ENCODE measurements at places on chromosomes 16 and 17.

DNA sequence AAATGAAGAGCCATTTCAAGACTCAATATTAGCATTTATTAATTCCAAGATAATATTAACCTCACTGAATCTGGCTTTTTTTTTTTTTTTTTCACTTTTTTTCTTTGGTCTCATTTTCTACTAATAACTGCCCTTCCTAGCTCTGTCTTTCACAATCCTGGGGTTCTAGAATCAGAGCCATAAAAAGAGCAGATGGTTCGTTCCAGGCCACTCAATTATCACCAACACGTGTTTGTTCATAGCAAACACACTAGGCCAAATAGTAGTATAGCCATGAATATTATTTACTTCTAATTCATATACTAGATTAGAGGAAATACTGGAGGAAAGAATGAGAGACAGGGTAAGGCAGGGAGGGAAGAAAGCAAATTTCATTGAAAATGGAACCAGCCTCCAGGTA, 39.8 kb downstream of the TEX2 start:
- DNase-seq, result no peak

GRCh38 chr17:76558198-76559095, 18.6 kb downstream of the PRCD start:
- no peak for DNase-seq

GRCh38 chr16:17377360-17378324, 93.1 kb downstream of the XYLT1 start:
- DNase-seq, result no peak

- no peak for DNase-seq
Measured at GRCh38 chr17:79466562-79467350, 144.1 kb downstream of the RBFOX3 start.

- no peak for DNase-seq
Measured at GRCh38 chr16:3173892-3174617, 13.9 kb upstream of the OR1F1 start.

DNA sequence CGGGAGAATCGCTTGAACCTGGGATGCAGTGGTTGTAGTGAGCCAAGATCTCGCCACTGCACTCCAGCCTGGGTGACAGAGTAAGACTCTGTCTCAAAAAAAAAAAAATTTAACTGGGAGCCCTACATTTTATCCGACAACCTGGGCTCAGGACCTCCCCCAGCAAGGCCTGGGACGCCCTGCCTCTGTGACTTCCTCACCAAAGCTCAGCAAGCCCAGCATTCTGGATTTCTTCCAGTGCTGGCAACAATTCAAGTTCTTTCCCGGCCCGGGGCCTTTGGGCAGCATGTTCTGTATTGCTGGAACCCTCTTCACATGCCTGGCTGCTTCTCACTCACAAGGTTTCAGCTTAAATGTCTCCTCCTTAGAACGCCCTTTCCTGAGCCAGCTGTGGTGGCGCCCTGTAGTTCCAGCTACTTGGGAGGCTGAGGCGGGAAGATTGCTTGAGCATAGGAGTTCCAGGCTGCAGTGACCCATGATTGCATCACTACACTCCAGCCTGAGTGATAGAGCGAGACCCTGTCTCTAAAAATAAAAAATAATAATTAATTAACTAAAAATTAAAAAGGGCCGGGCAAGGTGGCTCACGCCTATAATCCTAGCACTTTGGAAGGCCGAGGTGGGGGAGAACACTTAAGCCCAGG, 15.9 kb upstream of the MEIOB start:
- DNase-seq, result no peak

DNA sequence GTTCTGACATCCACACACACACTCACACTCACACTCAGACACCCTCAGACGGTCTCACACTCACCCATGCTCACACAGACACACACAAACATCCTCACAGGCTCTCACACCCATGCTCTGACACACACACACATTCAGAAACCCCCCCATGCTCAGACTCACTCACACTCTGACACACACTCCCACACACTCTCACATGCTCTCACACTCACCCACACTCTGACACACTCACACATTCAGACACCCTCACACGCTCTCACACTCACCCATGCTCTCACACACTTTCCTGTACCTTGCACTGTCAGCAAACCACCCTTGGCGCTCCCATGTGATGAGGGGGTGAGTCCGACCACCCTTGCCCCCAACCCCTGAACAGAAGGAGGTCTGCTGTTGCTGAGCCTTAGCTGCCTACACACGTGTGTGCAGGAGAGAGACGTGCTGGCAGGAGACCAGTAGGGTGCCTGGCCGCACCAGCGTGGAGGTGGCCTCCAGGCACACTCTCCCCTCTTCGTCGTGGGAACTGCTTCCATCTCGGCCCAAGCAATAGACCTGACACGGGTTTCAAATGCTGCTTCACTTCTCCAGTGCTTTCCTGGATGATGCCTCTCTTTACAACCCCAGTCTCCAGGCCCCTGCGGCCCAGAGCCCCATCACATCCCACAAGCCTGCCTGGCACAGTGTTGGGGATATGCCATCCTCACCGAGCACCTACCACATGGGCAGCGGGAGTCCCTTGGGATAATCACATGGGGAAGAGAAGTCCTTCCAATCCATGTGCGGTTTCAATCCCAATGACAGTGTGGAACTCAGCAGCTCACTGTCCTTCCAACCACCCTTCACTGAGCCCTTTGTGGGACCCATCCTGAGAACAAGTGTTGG, 267.8 kb upstream of the FOXF1 start:
- no peak for DNase-seq

- DNase-seq, result no peak
Measured at GRCh38 chr16:57131351-57131970, 39.1 kb downstream of the CPNE2 start.

DNA sequence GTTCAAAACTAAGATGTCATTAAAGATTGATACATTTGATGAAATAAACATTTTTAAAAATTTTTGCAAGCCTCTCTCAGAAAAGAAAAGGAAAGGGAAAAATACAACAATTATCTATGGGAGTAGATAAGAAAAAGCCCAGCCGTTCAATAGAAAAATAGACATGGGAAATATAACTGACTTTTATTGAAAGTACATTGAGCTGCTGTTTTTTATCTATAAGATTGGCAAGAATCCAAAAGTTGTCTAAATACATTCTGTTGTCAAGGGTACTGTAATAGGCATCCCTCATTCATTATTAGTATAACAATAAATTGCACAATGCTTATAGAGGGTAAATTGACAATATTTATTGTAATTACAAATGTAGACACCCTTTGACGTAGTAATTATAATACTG, 38.4 kb upstream of the IRX6 start:
- no peak for DNase-seq

DNA sequence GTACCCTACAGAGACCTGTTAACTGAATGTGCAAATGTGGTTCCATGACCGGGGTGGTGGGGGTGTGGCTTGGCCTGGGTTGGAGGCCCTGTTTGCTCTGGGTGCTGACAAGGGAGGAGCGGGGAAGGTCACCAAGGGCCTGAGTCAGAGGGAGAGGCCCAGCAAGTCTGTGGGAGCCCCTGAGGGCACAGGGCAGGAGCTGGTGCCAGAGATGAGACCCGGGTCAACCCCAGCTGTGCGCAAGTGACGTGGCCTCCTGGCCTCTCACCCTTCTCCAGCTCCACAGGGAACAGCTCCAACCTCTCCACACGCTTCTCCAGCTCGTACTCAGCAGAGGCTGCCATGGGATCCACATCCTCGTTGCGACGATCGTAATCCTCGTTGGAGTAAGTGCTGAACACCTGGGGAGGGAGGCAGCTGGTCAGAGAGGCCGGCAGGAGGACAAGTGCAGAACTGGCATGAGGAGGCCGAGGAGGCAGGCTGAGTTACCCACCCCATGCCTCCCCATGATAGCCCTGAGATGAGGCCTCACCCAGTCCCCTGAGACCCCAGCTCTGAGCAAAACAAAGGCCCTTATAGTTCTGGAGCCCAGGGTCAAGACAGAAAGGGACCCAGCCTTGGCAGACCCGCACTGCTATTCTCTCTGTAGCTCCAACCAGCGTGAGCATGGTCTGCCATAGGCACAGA, 5.5 kb downstream of the PPP1R9B start:
- DNase-seq, result no peak

DNA sequence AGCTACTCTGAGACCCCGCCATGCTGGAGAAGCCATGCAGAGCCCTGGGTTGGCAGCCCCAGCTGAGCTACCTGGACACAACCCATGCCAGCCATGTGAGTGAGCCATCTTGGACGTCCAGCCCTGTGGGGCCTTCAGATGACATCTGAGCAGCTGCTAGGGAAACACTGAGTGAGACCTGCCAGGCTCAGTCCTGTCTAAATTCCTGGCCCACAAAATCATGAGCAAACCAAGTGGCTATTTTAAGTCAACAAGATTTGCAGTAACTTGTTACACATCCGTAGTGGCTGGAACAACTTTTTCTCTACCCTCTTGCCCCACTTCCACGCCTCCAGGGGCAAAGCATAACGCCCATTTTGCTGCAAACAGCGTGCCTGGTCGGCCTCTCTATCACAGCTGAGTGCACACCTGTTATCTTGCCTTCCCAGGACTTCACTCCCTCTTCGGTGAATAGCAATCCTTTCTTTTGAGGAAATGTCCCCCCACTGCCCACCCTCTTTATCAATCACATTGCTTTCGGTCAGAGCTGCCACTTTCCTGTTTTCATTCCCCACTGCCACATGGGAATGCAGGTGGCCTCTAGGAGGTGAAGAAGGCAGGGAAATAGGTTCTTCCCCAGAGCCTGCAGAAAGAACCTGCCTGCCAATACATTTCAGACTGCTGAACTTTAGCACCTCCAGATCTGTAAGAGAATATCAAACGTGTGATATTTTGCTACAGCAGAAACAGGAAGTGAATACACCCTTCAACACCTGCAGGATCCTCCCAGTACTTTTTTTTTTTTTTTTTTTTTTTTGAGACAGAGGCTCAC, 7.4 kb upstream of the SCIMP start:
- DNase-seq, result no peak

GRCh38 chr16:89765292-89765830, 44.0 kb downstream of the ZNF276 start:
- no peak for DNase-seq

DNA sequence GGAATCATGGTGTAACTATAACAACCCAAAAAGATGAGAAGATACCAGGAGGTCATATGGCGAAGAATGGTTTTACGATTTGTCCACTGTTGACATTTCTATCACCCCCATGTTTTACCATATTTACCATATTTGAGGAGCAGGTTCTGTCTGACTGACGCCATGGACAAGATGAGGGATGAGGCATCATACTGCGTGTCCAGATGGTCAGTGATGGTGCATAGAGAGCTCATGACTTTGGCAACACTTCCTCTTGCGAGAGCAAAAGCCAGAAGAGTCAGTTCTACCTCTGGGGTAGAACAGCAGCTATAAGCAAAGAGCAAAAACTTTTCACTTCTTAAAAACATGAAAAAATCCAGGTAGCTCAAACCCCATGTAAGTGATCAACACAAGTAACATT, 38.3 kb downstream of the ZZEF1 start:
- no peak for DNase-seq

GRCh38 chr16:67842509-67843342, 606 bp downstream of the THAP11 start:
- DNase-seq, result peak; percentile 38

DNA sequence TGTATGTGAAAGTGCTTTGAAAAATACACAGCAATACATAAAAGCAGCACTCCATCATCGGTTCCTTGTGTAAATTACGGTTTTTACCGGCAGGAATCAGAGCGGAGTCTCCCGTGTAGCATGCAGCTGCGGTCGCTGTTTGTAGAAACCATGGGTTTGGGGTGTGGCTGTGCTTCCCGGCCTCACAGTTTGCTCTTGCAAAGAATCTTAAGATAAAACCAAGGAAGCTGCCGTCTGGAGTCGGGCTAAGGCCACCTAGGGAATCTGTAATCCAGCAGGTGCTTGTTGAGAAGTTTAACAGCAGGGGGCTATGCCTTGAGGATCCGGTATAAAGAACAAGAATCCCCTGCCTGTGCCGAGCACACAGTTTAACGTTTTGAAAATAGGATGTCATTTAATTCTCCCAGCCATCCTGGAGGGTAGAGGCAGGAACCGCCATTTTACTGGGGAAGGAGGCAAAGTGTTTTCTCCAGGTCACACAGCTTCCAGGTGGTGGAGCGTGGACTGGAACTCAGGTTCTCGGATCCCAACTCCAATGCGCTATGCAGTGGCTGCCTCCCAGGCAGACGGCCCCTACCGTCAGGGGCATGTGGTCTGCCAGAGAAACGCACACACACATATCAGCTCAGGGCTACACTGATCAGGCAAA, 6.0 kb upstream of the TLCD3A start:
- no peak for DNase-seq

GRCh38 chr16:77991701-77992100, 30.6 kb upstream of the CLEC3A start:
- DNase-seq, result no peak

Measured in RWPE1 (cell line).